ENCODE measurements at places on chromosomes 3 and 15. TPM values are rescaled to one million over a fixed set of nuclear protein-coding genes. Genes with fewer than 3 reads are reported as not detected.

GOLGA6L7 gene
- not detected for total RNA-seq

CLDN18 gene
- total RNA-seq = not detected

CAV3 gene
- total RNA-seq = not detected

AADAC gene
- total RNA-seq = not detected

CPLX3 gene
- 0.19 TPM for total RNA-seq

SLC38A3 gene
- not detected for total RNA-seq

GRCh38 chr15:75695220-75695619 lies 17.4 kb downstream of the CSPG4 start:
- ATAC-seq = no peak

TIPIN gene
- total RNA-seq = 37.9 TPM

GUCA1C gene
- total RNA-seq = not detected

GRCh38 chr3:110583373-110583935 lies 488.2 kb upstream of the NECTIN3 start:
- ATAC-seq = no peak

NEK10 gene
- total RNA-seq = 1.6 TPM

DNA sequence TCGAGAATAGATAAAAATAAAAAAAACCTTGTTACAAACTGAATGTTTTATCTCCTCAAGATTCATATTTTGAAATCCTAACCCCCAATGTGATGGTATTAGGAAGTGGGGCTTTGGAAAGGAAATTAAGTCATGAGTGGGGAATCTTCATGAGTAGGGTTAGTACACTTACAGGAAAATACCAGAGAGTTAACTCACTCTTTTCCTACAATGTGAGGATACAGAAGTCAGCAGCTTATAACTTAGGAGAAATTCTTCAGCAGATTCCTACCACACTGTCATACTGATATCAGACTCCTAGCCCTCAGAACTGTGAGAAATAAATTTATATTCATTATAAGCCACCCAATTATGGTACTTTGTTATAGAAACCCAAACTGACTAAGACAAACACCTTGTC lies 453.1 kb downstream of the GBE1 start:
- ATAC-seq = no peak

DNA sequence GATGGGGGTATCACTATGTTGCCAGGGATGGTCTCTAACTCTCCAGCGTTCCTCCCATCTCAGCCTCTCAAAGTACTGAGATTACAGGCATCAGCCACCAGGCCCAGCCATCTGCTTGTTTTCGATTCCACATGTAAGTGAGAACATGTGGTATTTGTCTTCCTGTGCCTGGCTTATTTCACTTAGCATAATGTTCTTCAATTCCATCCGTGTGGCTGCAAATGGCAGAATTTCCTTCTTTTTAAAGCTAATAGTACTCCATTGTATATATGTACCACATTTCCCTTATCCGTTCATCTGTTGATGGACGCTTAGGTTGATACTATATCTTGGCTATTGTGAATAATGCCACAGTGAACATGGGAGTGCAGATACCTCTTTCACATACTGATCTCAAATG lies 70.6 kb downstream of the ASB7 start:
- no peak for ATAC-seq

Measured in activated T-helper 17 cell treated with anti-CD3 and anti-CD28 coated beads, Interleukin-2, amount 50 U/mL, for 72 hours (primary cell).